Cardiac fibroblast (primary cell): ENCODE measurements at places on chromosomes 11 and 22.
A peak's percentile ranks its signal among the peaks of the same experiment; 100 is the strongest.

GRCh38 chr11:126754591-126755426, 245.8 kb downstream of the KIRREL3 start:
- DNase-seq: no peak

DNA sequence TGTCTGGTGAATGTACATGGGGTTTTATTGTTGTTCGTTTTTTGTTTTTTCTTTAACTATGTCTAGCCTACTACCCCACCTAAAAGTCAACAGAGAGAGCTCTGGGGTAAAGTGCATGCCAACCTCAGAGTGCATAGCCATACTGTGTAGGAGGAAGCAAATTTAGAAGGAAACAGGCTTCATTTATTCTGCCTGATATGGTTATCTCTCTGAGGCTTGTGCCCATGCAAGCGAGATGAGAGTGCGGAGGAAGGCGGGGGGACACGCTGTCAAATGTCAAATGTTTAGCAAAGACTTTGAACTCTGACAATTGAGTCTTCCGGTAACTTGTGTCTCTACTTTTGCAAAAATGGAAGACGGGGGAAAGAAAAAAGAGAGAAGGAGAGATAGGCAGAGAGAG, 295.5 kb downstream of the ETS1 start:
- DNase-seq: no peak

GRCh38 chr11:120612513-120613263, 101.1 kb downstream of the GRIK4 start:
- peak; percentile 5 for DNase-seq

DNA sequence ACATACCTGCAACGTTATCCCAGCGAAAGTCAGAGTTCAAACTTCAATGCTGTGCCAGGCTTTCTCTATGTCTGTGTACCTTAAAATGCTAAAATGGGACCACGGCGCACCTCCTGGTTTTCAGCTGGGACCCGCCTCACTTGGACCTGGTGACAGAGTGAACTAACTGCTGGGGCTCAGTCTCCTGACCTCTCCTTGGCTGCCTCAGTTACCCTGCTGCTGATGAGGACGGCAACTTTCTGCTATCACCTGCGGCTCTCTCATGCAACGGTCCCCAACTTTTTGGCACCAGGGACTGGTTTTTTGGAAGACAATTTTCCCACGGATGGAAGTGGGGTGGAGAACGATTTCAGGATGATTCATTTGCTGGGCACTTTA, 402.8 kb downstream of the BRD1 start:
- no peak for DNase-seq
